COLO829 (cell line): ENCODE measurements at places on chromosomes 13 and 19.

DNA sequence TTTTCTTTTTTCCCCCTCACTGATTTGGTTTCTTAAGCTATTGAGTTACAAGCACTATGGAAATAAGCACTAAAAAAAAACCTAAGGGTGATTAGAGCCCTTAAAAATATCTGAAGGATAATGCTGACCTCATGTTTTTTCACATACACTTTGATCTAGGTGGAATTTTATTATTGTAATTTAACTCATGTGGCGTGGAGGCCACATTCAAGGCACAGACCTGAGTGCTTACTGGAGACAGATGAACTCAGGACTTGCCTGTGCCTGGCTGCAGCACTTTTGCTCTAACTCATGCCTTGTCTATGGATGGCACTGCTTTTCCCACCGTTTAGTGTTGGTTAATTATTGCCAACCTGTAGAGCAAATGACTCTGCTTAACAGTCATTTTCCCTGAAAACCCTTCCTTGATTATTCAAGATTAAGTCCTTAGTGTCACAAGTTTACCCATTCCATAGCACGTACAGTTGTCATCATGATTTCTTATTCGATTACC lies 541.4 kb downstream of the GPC6 start:
- no peak for DNase-seq

- DNase-seq, result no peak
Observed at GRCh38 chr19:960020-960419, 24.1 kb upstream of the WDR18 start.

DNA sequence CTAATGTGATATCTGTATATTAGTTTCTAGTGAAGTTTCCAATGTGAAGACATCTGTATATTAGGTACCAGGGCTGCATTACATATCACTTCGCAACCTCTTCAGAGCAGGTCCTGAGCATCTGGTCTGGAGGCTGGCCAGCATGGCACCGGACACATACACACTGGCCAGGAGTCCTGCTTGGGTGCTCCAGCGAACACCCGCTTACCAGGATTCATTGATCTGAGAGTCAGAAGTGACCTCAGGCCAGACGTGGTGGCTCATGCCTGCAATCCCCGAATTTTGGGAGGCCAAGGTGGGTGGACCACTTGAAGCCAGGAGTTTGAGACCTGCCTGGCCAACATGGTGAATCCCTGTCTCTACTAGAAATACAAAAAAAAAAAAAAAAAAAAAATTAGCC lies 93.0 kb upstream of the IRS2 start:
- no peak for DNase-seq

GRCh38 chr19:10389863-10390262 lies 9.5 kb upstream of the TYK2 start:
- no peak for DNase-seq

DNA sequence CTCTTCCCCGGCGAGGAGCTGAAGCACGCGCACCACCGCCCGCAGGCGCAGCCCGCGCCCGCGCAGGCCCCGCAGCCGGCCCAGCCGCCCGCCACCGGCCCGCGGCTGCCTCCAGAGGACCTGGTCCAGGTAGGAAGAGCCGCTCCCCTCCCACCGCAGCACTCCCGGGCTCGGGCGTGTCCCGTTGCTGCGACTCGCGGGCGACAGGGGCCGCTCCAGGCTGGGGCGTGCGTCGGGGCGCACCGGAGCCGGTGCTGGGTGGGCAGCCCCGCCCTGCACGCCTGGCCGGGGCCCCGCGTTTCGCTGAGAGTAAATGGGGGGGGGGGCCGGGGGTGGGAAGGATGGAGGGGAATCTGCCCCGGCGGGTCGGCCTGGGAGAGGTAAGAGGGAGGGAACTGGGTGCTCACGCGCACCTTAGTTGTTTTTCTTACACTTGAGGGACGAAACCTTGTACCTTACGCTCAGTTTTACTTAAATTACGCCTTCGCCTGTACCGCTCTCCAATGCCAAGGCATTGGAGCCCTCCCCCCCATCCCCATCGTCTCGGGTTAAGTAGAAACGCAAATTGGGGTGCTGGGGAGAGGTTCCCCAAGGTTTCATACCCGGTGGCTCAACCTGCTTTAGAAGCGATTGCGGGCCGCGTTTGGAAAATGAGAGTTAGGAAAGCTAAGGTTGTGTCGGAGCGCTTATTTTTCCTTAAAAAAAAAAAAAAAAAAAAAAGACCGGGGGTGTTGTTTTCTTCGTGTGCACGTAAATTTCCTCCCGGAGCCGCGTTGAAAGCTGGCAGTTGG lies 850 bp downstream of the KLF5 start:
- DNase-seq, result no peak

- DNase-seq, result no peak
Observed at GRCh38 chr13:51380269-51380668, 40.8 kb downstream of the SERPINE3 start.

GRCh38 chr19:35006999-35007365 lies 6.9 kb downstream of the GRAMD1A start:
- no peak for DNase-seq

- DNase-seq, result no peak
Observed at GRCh38 chr19:49679771-49680413, 2.8 kb downstream of the PRMT1 start.

- DNase-seq, result no peak
Observed at GRCh38 chr13:102902789-102903347, 57.0 kb downstream of the ERCC5 start.

GRCh38 chr19:58416604-58417003 lies 8.2 kb downstream of the ZNF584 start:
- DNase-seq, result no peak

DNA sequence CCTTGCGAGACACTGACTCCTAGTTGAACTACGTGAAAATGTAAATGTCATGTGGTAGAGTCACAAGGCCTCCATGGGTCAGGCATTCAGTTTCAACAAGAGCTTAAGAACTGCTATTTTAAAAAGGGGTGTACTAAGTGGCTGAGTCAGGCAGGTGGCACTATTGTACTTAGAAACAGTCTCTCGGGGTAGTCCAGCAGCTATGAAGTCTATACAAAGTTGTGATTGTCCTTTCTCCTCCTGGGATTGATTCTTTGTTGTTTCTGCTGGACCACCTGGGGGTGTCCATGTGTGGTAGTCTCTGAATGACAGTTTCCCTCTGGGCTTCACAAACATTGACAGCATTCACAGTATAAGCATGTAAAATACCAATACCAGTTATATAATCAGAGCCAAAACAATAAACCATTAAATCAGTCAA lies 33.0 kb downstream of the UGGT2 start:
- DNase-seq, result peak; percentile 70

DNA sequence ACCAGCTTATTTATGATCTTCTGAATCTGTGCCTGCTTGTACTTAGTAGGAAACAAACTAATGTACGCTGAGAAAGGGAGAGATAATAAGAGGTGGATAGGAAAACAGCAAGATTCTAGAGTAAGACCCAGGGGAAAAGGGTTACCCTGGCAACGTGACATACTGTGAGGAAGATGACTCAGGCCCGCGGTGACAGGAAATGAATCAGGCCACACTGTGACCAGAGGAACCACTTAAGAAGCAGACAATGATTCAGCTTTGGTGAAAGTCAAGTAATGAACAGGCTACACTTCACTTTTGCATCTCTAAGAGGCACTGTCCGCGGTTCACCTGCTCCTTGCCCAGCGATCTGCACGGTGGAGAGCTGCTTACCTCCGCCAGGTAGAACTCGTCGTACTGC lies 158.2 kb downstream of the NALCN start:
- DNase-seq, result peak; percentile 48

DNA sequence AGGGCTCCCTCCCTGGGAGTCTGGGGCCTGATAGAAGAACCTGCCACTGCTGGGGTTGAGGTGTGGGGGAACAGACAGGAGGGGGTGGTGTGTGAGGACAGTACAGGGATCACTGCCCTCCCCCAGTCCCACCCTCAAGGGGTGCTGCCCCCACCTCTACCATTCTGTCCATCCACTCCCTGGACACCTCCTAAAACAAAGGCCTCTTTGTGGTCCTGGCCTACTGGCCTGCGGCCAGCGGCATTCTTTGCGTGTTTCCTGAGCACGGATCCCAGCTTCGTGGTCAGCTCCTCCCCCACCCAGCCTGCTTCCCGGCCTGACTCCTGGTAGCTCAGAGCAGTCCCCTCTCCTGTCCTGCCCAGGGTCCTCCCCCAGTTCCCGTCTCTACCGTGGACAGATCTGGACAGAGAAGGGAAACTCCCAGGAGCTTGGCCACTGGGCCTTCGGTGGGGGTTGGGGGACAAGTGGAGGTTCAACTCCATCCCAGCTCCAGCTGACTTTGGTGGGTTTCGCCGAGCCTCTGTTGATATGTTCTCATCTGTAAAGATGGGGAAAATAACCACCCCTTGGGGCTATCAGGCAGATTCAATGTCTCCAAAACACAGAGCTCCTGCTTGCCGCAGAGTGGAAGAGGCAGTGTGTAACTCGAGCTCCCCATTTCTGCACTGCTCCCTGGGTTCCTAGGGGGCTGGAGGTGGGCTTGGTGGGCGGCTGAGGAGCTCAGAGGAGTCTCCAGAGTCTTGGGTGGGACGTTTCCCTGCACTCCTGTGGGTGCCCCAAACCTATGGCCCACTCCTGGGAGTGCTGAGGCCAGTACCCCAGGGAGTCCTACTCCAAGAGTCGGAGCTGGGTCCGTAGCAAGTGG lies 48.7 kb downstream of the LYL1 start:
- peak; percentile 95 for DNase-seq

DNA sequence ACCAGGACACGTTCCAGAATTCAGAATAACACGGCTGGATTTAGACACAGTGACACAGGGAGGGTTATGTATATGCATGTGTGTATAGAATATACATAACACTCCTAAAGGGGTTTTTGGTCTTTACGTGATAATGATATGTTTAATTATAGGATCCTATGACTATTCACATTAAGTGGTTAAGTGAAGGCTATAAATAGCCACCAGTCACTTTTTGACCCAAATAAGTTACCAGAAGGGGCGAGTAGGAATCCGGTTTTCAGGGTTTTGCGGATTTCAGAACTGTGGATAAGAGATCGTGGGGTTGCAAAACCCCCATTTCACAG lies 6.9 kb downstream of the ANGPTL6 start:
- DNase-seq, result no peak

DNA sequence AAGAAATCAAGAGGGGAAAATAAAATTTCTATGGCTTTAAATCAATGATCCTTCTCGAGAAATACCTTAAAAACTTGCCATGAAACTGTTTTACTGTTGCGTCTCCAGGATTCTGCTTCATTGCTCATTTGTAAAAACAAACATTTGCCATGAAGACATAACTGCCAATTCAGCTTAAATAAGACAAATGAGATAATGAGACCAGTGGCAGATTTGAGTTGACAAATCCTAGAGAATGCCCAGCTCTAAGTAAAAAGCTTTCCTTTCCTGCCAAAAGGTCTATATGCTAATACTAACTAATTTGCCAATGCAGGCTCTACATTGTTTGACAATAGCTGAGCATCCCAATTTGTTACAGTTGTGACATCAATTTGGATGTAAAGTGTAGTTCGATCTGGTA lies 400.5 kb upstream of the PCDH9 start:
- DNase-seq, result no peak

- no peak for DNase-seq
Observed at GRCh38 chr13:33707449-33707848, 110.5 kb upstream of the RFC3 start.

DNA sequence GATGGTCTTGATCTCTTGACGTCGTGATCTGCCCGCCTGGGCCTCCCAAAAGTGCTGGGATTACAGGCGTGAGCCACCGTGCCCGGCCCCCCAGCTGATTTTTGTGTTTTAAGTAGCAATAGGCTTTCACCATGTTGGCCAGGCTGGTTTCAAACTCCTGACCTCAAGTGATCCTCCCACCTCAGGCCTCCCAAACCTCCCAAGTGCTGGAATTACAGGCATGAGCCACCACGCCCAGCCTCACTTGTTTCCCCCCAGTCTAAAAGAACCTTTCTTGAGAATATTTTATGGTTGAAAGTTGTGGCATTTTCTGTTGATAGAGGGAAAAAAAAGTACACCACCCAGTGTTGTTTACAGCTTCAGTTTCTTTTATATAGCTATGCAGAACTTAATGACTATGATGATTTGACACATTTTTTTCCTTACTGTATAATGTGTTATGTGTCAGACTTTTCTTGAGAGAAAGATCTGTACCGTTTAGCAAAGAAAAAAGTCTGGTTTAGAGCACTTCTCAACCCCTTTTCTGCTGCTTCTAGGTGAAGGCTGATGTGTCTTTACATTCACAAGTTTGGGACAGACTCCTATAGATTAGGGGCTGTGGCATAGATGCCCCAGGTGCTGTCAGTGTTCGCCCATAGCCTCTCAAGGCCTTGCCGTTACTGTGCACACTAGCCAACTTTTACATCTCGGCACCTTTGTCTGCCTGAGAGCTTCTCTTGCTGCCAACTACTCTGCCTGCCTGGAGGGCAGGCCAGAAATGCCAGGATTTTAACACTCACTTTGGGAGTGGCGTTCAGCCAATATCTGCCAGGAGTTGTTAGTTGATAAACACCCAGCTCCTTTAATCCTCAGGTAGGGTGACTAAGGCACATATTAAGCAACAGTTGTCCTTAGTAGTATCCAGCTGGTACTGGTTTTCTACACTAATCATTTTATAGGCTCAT lies 33.0 kb downstream of the KCTD4 start:
- no peak for DNase-seq

DNA sequence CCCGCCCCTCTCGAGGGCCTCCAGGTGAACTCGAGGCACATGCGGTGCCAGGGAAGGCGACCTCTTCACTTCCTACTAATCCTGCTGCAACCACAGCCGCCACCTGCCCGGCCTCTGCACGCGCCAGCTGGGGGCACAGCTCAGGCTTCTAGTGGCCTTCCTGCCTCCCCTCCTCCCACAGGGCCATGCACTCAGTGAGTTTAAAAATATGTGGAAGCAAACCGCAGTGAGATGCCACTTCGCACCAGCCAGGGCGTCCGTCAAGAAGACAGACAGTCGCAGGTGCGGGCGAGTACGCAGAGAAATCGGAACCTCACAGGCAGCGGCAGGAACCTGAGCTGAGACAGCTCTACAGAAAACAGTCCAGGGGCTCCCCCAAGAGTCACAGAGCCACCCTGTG lies 10.4 kb downstream of the LMNB2 start:
- no peak for DNase-seq

- DNase-seq, result no peak
Observed at GRCh38 chr19:7658219-7658686, 10.6 kb upstream of the RETN start.

DNA sequence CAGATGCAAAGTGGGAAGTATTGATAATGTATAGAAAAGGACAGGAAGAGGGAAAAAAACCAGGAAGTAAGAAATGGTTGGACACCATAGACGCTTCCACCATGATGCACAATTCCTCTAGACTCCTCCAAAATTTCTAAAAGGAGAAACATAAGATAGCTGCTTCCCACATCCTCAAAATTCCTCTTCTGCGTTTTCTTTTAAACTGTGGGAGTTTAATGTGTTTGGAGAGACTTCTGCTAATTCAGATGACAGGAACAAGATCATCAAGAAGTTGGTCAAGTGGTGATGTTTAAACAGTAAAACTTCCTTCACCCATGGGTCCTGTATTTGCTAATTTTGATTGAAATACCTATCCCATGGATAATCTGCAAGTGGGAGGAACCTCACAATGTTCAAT lies 130.2 kb downstream of the IRS2 start:
- DNase-seq, result no peak

DNA sequence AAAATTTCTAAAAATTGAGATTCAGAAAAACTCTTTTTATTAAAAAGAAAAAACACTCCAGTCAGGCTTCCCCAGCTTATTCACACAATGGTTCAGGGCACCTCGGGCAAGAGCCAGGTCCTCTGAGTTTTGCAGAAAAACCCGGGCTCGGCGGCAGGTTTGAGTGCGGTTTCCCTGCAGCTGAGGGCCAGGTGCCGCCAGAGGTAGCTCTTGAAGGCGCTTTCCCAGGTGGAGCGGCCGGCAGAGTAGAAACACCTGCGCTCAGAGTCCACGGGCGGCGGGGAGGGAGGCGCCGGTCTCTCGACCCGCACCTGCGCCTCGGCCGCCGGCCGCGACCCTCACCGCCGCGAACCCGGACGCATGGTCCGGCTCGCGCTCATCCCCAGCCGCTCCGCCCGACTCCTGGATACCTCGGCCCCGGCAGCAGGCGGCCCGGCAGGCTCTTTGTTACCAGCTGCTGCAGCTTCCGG lies 444 bp downstream of the PROSER1 start:
- no peak for DNase-seq
